NCI-H2081 (cell line): ENCODE measurements at places on chromosomes 4 and X.

DNA sequence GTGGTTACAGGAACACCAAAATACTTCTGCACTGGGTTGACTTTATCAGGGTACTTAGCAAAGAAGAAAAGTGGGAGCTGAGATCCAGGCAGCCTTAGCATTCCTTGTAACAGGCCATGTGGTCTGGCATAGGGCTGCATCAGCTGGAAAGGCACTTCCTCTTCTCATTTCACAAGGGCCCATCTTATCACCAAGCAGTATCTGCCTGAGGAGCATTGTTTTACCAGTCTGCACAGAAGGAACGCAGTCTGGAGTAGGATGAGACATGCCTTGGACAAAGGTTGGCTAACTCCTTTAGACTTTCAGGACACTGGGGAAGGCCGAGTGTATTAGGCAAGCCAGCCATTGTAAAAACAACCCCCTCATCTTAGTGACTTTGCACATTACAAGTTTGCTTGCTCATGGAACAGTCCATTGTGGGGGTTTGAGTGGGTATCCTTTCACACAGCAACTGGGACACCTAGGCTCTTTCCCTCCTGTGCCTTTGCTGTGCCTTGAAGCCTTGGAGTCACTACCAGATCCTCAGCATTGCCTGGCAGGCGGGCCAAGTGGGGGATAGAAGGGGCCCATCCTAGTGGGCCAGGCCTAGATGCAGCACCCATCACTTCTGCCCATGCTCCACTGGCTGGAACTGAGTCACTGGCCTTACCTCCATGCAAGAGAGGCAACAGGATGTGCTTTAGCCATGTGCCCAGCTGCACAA, 4.6 kb downstream of the SUV39H1 start:
- no peak for DNase-seq

GRCh38 chr4:147714575-147715401, 17.1 kb upstream of the ARHGAP10 start:
- DNase-seq, result no peak

- DNase-seq, result no peak
Measured at GRCh38 chr4:48085821-48086589, 48.0 kb downstream of the TXK start.

- no peak for DNase-seq
Measured at GRCh38 chr4:7679406-7680040, 244.8 kb upstream of the PSAPL1 start.

- DNase-seq, result no peak
Measured at GRCh38 chrX:46554942-46555341, 9.7 kb upstream of the ZNF674 start.

GRCh38 chr4:73723928-73724327, 16.4 kb upstream of the CXCL8 start:
- DNase-seq, result no peak

DNA sequence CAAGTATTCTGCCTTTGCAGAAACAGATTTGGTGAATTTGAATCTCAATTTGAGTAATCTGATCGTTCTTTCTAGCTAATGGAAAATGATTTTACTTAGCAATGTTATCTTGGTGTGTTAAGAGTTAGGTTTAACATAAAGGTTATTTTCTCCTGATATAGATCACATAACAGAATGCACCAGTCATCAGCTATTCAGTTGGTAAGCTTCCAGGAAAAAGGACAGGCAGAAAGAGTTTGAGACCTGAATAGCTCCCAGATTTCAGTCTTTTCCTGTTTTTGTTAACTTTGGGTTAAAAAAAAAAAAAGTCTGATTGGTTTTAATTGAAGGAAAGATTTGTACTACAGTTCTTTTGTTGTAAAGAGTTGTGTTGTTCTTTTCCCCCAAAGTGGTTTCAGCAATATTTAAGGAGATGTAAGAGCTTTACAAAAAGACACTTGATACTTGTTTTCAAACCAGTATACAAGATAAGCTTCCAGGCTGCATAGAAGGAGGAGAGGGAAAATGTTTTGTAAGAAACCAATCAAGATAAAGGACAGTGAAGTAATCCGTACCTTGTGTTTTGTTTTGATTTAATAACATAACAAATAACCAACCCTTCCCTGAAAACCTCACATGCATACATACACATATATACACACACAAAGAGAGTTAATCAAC, 15.3 kb downstream of the PLP1 start:
- no peak for DNase-seq

- DNase-seq, result no peak
Measured at GRCh38 chr4:99323756-99324155, 2.6 kb upstream of the ADH1B start.

DNA sequence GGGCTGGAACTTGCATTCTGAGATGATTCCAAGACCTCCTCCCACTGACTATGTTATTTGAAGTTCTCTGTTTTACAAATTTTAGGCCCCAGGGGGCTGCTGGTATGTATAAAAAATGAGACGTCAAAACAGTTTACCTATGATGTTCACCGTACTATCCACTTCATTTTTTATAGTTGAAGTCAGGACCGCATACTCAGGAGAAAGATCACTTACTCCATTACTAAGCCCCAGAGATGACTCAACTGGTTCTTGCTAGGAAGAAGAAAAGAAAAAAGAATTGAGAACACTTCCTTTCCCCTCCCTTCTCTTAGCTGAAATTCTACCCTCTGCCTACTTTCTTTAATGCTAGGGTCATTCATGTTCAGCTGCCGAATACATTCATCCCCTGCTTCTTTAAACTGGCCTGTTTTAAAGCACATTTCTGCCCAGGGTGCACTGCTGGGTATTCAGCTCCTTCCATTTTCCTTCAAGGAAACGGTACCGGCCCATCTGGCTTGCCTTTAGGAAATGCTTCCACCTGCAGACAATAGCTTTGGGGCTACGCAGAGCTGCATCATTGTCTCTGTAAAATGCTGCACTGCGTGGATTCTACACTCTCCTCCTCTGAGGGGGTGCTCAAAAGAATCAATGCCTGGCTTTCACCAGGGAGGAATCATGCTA, 66.2 kb downstream of the IRF2 start:
- DNase-seq, result no peak

GRCh38 chr4:84317513-84317912, 181.6 kb downstream of the NKX6-1 start:
- no peak for DNase-seq

- DNase-seq, result no peak
Measured at GRCh38 chr4:86511590-86511989, 82.5 kb upstream of the PTPN13 start.

DNA sequence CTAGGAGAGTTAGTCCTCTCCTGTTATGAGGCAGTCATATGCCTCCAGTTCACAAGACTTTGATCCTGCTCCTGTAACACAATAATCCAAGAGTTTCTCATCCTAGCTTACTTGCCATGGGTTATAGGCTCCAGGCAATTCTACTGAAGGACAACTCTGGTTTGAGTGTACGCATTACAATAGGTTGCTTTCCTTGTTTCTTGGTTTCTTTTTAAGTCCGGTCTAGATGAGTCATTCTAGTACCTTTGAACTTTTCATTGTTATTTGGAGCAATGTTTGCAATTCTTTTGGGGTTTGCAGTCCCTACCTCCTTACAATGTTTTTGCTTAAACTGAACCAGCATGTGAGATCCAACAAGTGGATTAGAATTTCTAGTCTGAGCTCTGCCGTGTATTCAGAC, 109.1 kb downstream of the ANAPC4 start:
- no peak for DNase-seq

GRCh38 chrX:54044877-54045338, 635 bp upstream of the PHF8 start:
- peak; percentile 65 for DNase-seq

- DNase-seq, result no peak
Measured at GRCh38 chrX:130109429-130110378, 593 bp downstream of the ELF4 start.

GRCh38 chr4:168880811-168881595, 129.1 kb downstream of the CBR4 start:
- no peak for DNase-seq

DNA sequence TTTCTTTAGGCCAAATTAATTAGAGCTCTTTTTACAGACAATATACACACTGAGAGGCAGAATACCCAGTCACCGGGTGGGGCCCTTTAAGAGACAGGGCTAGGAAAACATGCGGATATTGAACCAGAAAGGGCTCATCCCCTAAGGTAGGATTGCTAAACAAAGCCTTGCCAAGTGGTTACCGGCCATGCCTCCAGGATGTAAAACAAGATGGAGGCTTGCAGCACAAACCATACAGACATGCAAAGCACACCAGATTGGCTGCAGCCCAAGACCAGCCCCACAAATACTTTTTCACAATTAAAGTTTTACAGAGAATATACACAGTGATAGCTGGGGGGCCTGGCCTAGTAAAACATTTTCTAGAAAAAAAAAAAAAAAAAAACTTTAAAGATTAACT, 210.0 kb downstream of the KLHL4 start:
- peak; percentile 78 for DNase-seq

DNA sequence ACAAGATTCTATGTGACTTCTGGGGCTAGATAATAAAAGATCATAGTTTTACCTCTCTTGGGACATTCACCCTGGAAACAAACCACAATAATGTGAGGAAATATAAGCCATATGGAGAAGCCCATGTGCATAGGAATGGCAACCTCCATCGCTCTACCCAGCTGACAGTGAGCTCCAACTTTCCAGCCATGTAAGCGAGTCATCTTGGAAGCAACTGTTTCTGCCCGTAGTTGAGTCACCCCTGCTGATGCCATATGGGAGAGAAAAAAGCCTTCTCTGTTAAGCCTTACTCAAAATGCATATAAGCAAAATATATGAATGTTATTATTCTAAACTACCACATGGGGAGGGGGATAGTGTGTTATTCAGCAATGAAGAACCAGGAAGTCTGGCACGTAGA, 31.4 kb upstream of the RELL1 start:
- DNase-seq, result no peak

DNA sequence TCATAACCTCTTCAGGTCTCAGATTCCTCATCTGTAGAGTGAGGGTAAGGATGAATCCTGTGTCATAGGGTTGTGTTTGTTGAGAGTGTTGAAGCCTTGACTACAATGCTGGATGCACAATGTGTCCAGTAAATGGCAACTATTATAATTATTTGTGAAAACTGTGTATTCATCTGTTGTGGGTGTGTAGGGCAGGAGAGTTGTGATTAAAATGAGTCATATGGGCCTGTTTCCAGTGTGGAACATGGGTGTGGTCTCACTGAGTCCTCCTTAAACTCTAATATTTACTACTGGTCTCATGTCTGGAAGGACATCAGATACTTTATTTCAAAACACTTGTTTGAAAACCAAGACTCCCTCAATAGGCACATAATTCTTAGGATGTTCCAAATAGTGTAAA, 208.5 kb upstream of the CASK start:
- no peak for DNase-seq

DNA sequence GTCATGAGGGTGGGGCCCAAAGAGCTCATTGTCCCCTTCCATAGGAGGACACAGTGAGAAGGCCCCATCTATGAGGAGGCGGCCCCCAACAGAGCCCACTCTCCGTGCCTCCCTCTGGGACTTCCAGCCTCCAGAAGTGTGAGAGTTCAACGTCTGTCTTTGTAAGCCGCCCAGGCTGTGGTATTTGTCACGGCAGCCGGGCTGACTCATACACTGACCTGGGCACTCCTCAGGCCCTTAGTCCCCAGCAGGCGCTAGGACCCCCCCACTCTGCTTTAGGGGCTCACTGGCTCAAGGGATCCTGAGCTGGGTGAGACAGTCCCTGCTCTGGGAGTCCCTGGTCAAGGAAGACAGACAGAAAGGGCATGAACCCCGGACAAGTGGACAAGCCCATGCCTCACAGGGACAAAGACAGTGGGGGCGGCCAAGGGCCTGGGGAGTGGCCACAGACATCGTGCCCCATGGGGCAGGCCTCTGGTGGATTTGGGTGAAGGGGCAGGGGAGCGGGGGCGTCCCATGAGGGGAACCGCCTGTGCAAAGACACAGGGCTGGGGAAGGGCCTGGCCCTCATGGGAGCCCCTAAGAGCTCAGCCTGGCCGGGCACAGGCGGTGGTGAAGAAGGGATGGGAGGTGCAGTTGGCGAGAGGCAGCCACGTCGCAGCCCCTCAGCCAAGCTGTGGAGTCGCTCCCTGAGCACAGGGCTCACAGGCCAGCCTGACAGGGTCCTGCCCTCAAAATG, 21.5 kb downstream of the ABLIM2 start:
- no peak for DNase-seq

- no peak for DNase-seq
Measured at GRCh38 chrX:119410027-119410819, 11.1 kb downstream of the SLC25A43 start.

- no peak for DNase-seq
Measured at GRCh38 chrX:147699061-147699460, 212.7 kb upstream of the FMR1 start.

DNA sequence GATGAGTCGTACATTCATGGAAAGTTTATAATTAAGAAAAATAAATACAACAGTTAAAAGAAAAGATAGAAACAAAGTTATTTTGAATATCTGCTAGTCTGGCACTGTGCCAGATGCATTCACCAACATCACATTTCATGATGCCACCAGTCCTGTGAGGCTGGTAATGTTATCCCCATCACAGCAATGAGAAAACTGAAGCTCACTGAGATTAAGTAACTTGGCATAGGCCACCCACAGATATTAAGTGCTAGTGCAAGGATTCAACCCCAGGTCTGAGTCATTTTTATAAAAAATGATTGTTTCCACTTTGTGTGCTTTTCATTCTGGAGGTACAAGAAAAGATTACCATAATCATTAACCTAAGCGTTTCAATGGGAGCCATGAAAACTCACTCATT, 65.0 kb upstream of the IL15 start:
- DNase-seq, result no peak

DNA sequence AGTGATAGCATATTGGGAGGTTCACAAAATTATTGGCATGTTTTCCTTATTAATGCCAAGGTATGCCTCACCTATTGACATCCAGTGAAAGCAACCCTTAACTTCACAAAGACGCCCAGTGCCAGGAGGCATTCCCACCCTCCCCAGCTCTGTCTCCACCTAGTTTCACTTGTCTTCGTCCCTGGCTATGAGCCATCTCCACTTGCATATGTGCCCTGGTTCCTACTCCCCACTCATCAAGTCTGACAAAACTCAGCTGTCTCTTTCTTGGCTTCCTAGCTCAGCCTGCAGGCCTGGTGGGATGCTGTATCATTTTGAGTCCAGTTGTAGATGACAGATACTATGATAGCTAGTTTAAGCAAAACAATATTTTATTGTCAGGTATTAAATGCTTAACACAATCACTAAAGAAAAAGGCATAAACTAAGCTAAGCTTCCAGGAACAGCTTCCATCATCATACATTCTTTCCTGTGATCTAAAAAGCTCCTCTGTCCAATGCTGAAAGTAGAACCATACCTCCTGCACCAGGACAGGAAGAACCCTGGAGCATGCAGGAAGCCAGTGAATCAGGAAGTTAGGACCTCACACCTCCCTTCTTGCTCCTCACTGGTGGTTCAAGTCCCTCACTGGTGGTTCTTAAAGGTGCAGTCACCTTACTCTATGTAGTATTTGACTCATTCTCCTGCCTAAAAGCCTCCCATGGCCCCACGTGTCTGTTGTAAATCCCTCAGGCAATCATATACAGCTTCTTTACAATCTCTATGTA, 410.3 kb upstream of the RASGEF1B start:
- DNase-seq, result no peak

DNA sequence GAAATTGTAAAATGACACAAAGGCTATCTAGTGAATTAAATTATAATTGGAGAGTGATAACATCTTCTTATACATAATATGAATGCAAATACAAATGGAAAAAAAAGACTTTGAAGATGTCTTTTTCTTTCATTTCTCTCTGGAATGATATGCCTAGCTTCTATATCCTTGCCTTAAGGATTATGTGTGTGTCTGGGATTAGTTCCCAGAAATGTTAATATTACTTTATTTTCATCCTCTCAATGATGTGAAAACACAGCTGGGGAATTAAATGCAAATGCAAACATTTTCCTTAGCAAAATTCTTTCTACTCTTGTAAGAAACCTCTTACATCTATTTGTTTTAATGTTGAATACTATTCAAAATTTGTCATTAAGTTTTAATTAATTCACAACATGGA, 441.9 kb downstream of the FSTL5 start:
- no peak for DNase-seq
